GM12865 (cell line): ENCODE measurements at places on chromosomes 12 and 14.

- DNase-seq, result no peak
These were observed 242.6 kb downstream of the CPNE8 start for GRCh38 chr12:38662829-38663228.

- DNase-seq, result no peak
These were observed 2.3 kb downstream of the ADGRD1 start for GRCh38 chr12:130956009-130956408.

DNA sequence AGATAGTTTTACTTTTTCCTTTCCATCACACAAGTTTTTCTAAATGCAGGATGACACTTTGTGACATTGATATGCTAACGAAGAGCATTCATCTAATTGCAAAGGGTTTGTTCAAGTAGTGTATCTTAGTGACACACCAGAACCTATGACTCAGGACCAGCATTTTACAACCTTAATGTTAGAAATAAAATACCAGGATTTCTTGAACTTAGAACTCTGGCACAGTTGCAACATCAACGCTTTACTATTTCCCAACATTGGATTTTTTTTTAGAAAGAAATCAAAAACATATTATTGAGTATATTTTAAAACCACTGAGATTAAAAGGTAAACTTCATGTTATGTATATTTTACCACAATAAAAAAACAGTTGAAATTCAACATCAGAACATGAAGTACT is 17.9 kb upstream of the PLEKHG6 start:
- DNase-seq, result no peak

DNA sequence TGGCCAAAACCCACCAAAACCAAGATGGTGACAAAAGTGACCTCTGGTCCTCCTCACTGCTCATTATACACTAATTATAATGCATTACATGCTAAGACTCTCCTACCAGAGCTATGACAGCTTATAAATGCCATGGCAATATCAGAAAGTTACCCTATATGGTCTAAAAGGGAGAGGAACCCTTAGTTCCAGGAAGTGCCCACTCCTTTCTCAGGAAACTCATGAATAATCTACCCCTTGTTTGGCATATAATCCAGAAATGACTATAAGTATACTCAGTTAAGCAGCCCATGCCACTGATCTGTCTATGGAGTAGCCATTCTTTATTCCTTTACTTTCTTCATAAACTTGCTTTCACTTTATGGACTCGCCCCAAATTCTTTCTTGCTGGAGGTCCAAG is 43.0 kb upstream of the FUT8 start:
- DNase-seq, result no peak

DNA sequence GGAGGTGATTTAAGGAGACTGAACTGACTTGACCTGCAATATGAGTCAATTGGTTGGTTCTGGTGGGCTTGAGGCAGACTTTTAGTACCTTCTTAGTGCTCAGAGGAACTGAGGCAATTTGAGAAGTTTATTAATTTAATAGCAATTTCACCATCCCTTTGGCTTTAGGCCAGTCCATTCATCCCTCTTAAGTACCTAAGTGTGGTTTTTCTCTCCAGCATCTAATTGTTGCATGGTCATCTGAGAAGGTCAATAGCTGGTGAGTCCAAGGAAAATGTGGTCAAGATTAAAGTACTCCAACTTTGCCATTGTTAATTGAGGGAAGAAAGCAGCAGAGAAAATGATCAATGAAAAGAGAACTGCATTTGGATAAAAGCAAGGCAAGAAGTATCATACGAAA is 115.4 kb upstream of the DYRK2 start:
- no peak for DNase-seq

GRCh38 chr12:29858270-29858786 is 74.6 kb upstream of the TMTC1 start:
- DNase-seq, result no peak

DNA sequence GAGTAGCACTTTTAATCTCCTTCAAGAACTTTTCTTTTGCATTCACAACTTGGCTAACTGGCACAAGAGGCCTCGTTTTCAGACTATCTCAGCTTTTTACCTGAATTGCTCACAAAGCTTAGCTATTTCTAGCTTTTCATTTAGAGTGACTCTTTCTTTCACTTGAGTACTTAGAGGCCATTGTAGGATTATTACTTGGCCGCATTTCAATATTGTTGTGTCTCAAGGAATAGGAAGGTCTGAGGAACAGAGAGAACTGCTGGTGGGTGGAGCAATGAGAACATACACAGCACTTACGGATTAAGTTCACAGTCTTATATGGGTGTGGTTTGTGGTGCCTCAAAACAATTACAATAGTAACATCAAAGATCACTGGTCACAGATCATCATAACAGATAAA is 224.8 kb upstream of the NPAS3 start:
- DNase-seq, result no peak
